Stimulated activated CD8-positive, alpha-beta memory T cell treated with anti-CD3 and anti-CD28 coated beads, Interleukin-12 subunit alpha, Interleukin-12 subunit beta, amount 100 ng/mL, for 1 hour (primary cell): ENCODE measurements at places on chromosomes 7 and 10.

GRCh38 chr10:97518301-97519043 lies 19.7 kb downstream of the UBTD1 start:
- no peak for DNase-seq

DNA sequence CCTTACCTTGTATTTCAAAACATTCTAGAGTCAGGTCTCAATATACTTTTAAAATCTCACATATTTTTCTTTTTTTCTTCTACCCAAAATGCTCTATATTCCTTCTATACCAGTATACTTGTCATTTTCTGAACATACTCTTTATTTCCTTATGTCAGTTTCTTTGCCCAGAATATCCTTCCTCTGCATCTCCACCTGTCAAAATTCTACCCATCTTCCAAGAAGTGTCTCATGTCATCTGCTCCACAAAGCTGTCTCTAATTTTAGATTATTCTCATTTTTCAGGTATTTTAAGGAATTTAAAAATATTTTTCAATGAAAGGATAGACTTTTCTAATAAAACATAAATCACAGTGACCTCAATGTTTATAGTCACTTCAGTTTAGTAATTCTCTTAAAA lies 328.0 kb upstream of the SMIM30 start:
- DNase-seq, result no peak

GRCh38 chr7:24052572-24053260 lies 231.3 kb upstream of the NPY start:
- DNase-seq, result no peak

DNA sequence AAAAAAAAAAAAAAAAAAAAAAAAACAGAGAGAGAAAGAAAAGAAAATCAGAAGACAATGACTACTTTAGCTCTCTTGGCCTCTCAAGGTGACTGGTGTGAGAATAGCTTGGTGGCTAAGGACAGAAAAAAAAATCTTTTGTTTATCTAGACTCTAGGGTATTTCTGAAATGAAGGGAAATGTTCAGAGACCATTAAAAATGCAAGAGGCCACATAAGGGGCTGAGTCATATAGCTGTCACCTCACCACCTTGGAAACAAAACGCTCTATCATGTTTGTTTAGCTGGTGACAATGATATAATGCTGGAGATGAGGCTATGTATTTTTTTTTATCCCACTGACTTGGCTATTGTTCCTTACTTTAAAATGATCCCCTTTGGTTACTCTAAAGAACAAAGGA lies 287.0 kb upstream of the CDC14C start:
- no peak for DNase-seq

- DNase-seq, result no peak
Observed at GRCh38 chr7:91187061-91187460, 77.2 kb upstream of the FZD1 start.

DNA sequence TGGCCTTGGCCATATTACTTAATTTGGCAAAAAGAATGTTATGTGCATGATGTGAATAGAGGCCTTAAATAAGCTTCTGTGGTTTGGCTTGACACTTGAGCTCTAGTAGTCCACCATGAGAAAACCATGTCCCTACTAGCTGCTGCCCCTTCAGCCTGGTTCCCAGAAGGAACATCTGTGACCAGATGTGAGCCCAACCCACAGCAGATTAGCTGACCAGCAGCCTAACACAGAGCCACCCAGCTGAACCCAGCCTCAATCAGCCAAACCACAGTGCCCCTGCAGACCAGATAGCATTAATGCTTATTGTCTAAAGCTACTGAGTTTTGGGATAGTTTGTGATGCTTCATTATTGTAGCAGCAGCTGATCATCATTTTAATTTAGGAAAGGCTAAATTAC lies 16.6 kb downstream of the JAZF1 start:
- DNase-seq, result no peak

- DNase-seq, result no peak
Observed at GRCh38 chr10:61760943-61761824, 98.5 kb downstream of the CABCOCO1 start.

DNA sequence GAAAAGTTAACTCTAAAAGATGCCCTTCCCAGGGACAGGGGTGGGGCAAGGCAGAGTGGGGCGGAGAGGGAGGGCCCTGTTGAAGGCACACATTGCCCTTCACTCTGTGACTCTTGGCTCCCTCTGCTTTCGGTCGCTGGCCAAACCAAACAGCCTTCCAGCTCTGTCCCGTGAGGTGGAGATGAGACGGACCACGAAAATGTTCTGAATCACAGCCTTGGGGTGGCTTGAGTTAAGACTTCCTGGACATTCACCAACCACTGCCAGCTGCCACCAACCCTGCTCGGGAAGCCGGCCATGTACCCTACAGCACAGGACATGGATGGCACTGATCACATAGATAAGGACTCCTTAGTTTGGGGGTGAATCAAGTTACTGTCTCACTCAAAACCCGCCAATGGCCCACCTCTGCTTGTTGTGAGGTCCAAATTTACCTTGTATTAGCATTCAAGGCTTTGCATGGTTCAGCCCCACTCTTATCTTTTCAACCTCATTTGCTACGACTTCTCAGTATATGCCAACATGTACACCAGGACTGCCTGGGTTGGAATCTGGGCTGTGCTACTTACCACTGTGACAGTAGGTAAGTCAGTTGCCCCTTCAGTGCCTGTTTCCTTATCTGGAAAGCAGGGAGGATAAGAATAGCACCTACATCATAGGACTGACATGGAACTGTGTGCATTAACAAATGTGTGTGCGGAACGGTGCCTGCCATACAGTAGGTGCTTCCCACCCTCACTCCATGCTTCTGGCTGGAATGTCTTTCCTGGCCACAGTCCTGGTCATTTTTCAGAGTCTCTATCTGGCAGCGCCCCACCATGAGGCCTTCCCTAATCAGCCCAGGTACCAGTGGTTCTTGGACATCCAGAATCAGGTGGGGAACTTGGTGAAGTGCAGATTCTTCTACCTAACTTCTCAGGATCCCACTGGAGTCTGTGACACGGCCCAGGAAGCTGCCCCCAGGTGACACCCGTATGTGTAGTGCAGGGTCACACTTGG lies 28.0 kb downstream of the ITPRIP start:
- no peak for DNase-seq

GRCh38 chr10:17871036-17871435 lies 61.9 kb downstream of the MRC1 start:
- no peak for DNase-seq

DNA sequence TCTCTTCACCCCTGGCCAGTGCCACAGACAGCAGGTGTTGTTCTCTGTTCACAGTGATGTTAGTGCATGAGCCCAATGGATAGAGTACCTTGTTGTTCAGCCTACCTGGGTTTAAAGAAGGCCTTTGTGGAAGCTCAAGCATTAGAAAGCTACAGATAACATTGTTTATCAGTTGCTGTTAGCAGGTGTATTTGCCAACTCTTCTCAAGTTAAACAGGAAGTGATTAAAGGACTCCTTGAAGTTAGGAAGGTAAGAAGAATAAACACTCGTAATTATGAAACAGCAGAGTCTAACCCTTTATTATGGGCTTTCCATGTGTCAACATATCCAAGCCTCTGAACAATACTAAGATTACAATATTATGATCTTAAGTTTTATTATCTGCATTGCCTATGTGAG lies 25.9 kb downstream of the RGR start:
- no peak for DNase-seq

DNA sequence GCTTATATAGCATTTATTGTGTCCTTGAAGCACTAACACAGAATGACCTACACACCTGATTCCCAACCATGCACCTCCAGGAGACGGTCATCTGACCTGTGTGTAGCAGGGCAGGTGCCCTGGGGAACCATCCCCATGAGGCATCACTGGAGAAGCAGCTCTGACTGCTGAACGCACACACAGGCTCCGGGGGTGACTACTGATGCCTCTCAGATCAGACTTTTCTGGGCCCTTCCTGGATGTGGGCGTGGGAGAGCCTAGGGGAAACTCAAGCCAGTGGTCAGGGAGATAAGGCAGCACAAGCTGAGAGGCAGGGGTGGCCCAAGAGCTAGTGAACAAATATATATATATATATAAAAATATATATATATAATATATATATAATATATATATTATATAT lies 37.6 kb downstream of the CPXM2 start:
- no peak for DNase-seq

GRCh38 chr7:101985903-101986734 lies 168.7 kb downstream of the CUX1 start:
- no peak for DNase-seq

GRCh38 chr7:16135658-16136057 lies 285.7 kb downstream of the CRPPA start:
- no peak for DNase-seq

DNA sequence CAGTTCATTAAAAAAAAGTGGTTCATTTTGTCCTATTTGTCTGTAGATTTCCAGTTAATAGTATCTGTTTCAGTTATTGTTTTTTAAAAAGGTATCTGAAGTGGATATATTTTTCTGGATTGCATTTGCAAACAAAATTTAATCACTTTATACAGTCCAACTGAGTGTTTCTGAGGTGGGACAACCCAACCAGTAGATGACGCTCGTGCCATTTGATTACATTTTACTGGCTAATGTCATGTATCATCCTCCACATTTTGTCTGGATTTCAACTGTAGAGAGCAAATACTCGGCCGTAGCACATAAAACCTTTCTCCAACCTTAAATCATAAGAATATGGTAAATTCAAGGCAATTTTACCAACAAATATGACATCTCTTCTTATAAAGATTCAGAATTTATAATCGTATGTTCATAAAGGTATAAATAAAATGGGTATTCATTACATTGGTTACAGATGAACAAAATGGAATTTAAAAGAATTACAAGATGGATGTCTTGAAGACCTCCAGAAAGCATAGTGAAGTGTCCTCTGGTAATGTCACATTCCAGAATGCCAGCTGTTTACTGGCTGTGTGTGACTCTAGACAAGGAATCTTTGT lies 789.0 kb downstream of the PHTF2 start:
- DNase-seq, result no peak

DNA sequence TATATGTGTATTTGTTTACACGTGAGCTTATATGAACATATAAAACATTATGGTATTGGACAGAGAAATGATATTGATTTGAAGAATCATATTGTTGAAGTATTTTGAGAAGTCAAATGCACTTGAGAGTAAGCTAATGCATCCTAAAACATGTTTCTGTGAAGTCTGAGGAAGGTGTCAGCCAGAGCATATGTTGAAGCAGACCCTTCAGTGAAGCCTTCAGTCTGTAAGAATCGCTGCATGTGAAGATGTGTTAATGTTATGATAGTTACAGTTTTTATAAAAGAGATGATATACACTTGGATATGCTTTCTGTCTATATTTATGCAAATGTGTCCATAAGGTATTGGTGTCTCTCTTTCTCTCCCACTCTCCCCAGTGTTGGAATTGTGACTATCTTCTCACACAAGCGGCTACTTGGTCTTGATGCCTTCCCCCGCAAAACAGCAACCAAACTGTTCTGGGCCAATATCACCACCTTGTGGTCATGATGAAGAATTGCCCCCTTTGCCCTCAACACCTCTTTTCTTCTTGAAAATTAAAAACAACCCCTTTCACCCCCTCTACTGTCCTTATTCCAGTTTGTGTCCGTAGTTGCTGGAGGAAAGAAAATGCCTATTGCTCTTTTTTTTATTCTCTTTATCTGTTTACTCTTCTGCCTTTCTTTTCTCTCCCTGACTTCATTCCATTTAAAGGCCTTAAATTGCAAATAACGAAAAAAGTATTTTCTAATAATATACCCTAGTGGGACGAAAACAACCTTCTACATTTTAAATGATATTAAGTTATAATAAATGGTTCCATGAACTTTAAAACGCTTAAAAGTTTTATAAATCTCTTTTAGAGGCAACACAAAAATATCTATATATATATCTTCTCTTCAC lies 64.9 kb downstream of the IKZF1 start:
- no peak for DNase-seq

DNA sequence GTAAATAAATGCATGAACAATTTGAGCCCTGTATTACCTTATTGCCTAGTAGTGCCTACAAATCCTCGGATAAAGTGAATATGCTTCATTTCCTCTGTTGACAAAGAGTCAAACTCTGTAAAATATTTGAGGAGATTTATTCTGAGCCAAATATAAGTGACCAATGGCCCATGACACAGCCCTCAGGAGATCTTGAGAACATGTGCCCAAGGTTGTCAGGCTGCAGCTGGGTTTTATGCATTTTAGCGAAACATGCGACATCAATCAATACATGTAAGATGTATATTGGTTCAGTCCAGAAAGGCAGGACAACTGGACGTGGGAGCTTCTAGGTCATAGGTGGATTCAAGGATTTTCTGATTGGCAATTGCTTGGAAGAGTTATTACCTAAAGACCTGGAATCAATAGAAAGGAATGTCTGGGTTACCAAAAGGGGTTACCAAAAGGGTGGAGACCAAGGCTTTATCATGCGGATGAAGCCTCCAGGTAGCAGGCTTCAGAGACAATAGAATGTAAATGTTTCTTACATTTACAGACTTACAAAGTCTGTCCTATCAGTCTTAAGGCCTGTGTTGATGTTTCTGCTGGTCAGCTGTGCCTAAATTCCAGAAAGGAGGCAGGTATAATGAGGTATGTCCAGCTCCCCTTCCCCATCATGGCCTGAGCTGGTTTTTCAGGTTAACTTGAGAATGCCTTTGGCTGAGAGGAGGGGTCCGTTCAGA lies 220.1 kb upstream of the FZD1 start:
- no peak for DNase-seq

GRCh38 chr10:6141296-6142151 lies 52.7 kb downstream of the RBM17 start:
- DNase-seq, result no peak

- DNase-seq, result peak; percentile 13
Observed at GRCh38 chr10:77801474-77802161, 124.9 kb downstream of the DLG5 start.

- no peak for DNase-seq
Observed at GRCh38 chr7:130329681-130330080, 14.9 kb upstream of the CPA5 start.

DNA sequence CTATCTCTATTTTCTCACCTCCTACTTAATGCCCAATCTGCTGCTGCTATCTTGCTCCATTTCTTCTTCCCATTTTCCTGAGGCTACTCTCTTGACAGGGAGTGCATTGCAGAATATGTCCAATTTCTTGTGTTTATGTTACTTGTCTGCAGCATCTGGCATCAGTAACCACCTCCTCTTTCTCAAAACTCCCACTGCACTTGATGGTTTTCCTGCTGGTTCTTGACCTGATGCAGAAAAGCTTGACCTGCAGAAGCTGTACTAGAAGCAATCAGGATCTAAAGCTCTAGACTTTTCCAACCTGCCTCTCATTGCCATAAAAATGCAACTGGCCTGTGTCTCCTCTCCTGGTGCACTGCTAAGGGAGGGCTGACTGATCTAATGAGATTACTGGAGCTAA lies 287.8 kb downstream of the ZEB1 start:
- no peak for DNase-seq

DNA sequence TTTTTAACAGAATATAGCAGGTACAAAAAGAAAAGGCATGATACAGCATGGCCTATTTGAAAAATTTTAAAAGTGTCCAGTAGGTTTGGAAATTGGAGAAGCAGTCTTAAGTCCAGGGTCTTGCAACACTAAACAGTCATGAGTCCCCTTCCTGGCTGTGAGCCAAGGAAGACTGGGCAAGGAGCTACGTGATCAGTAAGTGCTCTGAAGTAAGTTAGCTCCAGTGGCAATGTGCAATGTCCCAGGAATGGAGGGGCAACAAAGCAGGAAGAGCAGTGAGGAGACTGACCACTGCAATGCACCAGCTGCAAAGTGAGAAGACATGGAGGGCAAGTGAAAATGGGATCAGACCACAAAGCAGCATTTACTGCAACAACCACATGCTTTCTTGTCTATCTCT lies 72.9 kb upstream of the GRID1 start:
- DNase-seq, result no peak
